ENCODE measurements at places on chromosomes 13 and 19.

DNA sequence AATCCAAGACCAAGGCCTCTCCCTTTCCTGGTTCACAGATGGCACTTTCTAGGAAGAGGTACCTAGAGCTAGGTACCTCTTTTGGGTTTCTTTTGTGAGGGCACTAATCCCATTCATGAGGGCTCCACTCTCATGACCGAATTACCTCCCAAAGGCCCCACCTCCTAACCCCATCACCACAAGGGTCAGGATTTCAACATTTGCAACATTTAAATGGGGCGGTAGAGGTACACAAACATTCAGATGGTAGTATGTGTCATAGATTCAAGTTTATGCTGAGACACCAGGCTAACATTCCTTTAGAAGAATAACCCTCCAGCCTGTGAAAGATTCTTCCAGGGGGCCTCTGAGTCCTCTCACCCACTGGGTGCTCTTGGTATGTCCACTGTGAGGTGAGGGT, 116.3 kb downstream of the FOXO1 start:
- DNase-seq = no peak

- no peak for DNase-seq
These were observed 6.9 kb downstream of the HAUS5 start for GRCh38 chr19:35619290-35619923.

- peak; percentile 76 for DNase-seq
These were observed 7.5 kb upstream of the ARHGEF18 start for GRCh38 chr19:7340959-7341837.

DNA sequence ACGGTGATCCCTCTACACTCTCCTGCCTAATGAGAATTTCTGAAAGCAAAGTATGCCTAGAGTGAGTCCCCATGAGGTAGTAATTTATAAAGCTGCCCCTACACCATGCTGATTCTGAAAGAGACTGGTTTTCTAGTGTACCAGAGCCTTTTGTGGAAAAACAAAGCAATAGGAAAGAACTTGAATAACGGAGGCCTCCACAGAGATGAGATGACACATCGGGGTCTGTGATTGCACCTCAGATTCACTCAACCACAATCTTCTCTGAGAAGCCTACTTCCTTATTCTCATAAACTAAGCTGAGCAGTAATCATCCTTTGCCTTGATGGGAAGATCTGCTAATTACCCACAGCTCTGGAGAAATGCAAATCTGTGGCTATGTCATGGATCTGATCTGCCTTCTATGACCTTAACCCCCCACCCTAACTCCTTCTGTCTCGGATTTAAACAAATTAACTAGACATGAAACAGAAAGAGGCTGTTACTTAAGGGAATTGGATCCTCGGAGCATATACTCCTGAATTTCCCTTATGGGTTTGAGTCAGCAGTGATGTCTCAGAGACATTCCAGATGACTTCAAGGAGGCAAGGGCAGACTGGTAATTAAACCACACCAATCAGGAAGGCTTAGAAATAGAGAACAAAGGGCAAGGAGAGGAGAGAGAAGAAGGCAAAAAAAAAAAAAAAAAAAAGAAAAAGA, 128.0 kb downstream of the DCT start:
- no peak for DNase-seq

DNA sequence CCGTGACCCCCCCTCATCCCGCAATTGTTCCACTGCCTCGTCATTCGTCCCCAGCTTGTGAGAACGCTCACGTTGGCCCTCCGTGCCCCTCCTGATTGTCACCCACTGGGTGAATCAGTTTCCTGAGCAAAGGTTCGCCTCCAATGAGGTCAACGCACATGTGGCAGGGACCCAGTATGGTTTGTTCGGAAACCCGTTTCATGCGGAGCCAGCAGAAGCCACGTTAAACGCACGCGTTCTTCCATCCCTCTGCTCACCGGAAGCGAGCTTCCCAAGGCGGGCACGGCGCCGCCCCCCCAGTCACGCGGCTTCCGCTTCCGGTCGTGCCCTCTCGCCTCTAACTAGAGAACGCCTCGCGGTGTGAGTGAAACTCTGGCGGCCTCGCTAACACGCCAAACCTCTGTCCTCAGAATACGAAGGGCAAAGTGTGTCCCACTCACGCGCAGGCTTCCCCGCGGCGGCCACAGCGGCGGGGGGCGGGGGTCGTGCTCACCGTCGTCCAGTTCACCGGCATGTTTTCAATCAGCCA, 18.0 kb upstream of the CFAP97D2 start:
- no peak for DNase-seq

DNA sequence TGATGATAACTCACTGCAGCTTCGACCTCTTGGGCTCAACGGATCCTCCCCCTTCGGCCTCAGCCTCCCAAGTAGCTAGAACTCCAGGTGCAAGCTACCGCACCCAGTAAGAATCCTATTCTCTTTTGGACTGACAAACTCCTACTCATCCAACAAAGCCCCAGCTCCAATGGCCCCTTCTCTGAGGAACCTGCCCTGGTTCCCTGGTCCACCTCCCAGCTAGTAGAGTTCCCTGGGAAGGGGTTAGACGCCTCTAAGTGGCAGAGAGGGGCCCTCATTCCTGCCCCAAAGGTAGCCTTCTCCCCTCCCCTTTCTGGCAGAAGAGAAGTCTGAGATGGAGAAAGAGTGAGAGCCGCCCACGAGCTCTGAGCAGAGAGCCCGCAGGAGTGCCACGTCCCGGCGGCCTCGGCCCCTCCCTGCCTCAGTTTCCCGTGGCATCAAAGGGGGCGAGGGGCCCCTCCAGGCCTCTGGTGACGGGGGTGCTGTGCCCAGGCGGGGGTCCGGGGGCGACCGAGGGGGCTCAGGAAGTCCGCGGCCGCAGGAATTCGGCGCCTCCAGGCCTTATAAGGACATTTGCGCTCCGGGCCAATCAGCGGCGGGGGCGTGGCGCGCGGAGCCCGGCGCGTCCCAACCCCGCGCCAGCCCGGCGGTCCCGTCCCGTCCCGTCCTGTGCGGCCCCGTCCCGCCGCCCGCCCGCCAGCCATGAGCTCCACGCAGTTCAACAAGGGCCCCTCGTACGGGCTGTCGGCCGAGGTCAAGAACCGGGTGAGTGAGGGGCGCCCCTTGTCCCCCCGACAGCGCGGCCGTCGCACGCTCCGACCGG, at the start of gene CNN2:
Gene CNN2 (plus strand): TSS at position 649 of the 823 bp plus-strand sequence. CDS start 54 bp downstream, at position 703.
- DNase-seq = peak; percentile 78

GRCh38 chr13:41398494-41399170, 58.7 kb upstream of the RGCC start:
- DNase-seq = no peak

GRCh38 chr19:41545547-41545946, 30.4 kb upstream of the CEACAM21 start:
- peak; percentile 32 for DNase-seq

DNA sequence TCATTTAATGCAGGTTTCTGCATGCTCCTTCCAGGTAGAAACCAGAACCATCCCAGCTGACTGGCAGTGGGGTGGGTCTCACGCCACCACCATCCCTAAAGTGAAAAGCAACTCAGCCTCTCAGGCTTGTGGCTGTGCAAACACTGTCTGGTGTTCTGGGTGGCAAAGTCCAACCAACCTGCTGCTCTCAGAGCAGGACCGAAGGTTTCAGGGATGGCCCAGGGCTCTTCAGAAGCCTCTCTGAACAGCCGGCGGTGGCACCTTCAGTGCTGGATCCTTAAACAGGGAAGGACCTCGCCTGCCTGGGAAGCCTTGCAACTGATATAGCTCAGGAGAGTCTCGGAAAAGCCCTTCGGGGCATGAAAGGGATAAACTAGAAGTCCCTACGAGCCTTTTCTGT, 100.8 kb downstream of the COL4A1 start:
- DNase-seq = no peak

DNA sequence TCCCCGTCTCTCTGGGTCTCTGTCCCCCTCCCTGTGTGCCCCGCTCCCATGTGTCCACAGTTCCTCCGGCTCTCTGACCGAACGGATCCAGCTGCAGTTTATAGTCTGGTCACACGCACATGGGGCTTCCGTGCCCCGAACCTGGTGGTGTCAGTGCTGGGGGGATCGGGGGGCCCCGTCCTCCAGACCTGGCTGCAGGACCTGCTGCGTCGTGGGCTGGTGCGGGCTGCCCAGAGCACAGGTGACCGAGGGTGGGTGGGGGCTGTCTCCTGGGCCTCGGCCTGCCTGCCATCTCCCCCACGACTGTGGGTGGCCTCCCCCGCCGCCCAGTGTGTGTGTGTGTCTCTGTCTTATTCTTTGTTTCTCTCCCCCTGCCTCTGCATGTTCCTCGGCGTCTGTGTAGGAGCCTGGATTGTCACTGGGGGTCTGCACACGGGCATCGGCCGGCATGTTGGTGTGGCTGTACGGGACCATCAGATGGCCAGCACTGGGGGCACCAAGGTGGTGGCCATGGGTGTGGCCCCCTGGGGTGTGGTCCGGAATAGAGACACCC, 10.3 kb downstream of the TRPM4 start:
- no peak for DNase-seq

- no peak for DNase-seq
These were observed 97.2 kb upstream of the EDNRB start for GRCh38 chr13:78015782-78016181.

- no peak for DNase-seq
These were observed 4.9 kb upstream of the OLFM2 start for GRCh38 chr19:9941231-9941630.

DNA sequence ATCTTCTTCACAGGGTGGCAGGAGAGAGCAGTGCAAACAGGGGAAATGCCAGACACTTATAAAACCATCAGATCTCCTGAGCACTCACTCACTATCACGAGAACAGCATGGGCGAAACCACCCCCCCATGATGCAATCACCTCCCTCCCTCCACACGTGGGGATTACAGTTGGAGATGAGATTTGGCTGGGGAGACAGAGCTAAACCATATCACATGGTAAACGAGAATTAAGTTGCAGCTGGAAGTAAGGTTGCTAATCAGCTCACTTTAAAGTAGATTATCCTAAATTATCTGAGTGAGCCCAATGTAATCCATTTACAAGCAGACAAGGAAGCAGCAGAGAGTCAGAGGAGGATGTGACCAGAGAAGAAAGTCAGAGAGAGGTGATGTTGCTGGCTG, 102.2 kb upstream of the IPO5 start:
- no peak for DNase-seq

GRCh38 chr13:99044764-99045163, 66.9 kb upstream of the DOCK9 start:
- DNase-seq = no peak

- no peak for DNase-seq
These were observed 177.0 kb upstream of the SLITRK6 start for GRCh38 chr13:85976242-85976641.

- DNase-seq = no peak
These were observed 3.0 kb upstream of the NANOS3 start for GRCh38 chr19:13873834-13874515.

DNA sequence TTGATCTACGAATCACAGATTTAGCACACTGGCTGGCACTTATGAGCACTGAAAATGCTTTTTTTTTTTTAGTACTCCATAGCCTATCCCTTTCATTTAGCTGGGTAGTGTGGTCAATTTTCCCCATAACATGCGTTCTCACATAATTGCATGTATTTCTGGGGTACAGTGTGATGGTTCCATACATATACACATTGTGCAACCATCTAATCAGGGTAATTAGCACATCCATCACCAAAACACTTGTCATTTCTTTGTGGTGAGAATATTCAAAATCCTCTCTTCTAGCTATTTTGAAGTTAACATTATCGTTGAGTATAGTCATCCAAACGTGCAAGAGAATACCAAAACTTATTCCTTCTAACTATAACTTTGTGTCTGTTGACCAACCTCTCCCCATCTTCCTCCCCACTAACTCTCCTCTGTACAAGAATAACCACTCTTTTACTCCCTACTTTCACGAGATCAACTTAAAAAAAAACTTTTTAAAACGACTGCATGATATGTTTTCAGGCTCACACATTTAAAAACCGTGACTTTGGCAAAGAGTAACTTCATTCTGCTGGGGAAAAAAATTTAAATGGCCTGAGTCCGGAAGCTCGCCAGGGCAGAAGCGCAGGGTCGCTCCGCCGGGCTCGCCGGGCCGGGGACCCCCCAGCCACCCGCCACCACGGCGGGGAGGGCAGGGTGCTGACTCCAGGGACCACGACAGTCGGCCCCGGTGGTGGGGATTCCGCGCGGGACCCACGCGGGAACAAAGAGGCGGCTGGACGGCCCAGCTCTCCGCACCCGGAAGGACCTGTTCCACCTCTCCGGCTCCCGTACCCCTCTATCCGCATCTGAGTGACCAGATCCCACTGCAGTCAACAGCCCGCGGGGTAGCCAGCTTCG, 868 bp upstream of the UBAC2 start:
- DNase-seq = no peak

DNA sequence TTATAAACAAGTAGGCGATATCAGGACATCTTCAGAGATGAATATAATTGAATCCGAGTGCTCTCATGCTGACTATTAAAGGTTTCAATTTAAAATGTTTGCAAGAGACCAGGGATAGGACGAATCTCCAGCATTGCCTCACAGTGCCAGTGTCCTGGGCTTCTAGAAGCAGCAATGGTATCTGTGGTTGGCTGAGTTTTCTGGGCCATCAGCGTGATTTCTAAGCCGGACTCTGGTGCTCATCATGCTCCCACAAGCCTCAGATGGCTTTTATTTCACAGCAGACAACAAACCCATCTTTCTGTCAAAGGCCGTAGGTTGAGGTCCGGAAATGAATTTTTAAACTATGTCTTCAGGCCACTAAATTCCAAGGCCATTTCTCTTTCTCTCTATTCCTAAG, 187.7 kb downstream of the FOXO1 start:
- no peak for DNase-seq

GRCh38 chr13:27678306-27679040, 56.8 kb downstream of the POLR1D start:
- no peak for DNase-seq

DNA sequence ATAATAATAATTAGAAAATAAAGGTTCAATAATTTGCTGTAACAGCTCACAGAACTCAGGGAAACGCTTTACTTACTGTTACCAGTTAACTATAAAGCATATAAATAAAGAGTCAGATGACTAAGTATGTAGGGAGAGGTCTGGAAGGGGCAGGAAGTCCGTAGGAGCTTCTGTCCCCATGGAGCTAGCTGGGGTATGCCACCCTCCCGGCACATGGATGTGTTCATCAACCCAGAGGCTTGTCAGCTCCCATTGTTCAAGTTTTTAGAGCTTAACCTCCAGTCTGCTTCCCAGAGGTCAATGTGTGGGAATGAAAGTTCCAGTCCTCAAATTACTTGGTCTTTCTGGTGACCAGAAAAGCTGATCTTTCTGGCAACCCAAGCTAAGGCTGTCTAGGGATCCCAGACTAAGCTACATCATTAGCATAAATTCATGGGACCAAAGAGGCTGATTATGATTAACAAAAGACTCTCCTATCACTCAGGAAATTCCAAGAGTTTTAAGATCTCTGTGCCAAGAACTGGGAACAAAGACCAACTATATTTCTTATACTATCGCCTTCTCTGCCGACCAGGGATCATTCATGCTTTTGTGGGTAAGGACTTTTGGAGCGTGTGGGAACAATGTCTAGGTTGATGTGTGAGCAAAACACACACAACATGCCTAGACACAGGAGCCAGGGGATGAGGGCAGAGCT, 31.7 kb upstream of the ZNF507 start:
- DNase-seq = no peak

DNA sequence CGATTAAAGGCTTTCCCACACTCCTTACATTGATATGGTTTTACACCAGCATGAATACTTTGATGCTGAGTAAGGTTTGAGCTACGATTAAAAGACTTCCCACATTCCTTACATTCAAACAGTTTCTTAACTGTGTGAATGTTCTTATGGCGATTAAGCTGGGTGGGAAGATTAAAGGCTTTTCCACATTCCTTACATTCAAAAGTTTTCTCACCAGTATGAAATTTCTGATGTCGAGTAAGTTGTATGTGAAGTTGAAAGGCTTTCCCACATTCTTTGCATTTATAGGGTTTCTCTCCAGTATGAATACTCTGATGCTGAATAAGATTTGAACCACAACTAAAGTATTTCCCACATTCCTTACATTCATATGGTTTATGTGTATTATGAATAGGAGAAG, 20.0 kb downstream of the ZNF780B start:
- no peak for DNase-seq
